ENCODE measurements at places on chromosomes 7 and 10.

GRCh38 chr7:28575241-28575643 is 162.9 kb downstream of the CREB5 start:
- DNase-seq: no peak

DNA sequence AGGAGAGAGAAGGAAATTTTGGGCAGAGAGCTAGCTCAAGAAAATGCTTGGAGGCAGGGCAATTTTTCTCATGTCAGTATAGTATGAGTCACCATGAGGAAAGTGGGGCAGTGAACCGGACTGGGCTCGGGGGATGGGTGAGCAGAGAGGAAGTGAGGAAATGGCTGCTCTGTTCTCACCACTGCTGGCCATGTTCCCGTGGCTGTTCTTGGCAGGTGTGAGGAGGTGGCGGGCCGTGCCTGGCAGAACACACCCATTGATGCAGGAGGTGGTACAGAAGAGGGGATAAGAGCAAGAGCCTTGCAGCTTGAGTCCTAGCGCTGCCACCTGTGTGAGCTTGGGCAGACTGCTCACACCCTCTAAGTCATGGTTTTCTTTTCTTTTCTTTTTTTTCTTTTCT is 304.4 kb upstream of the LYZL1 start:
- DNase-seq: peak; percentile 72

DNA sequence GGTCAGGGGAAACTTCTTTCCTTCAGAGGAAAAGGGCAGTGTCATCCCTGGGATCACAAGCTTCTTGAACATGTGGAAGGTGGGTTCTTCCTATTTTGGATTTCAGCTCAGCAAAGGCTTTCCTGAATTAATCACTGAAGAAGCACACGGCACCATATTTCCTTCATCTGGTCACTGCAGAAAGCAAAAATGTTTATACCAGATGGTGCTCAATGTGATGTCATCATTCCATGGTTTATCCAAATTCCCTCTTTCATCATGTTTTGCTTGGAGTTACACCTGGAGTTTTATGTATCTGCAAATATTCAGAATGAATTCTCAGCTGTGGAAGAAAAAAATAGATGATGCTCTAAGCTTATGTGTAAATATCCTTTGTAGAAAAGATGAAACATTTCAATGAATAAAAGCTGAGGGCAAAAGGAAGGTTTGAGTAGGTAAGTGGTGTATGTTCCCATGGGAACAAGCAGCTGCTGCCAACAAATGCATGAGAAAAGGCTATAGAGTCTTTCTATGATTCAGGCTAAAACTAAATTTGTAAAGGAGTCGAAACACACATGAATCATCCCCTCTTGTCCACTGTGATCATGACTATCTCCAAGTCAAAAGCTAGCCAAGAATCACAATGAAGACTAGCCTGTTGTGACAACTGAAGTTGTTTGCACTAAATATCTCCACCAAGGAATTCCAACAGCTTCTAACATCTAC is 26.9 kb upstream of the BPGM start:
- DNase-seq: peak; percentile 79

DNA sequence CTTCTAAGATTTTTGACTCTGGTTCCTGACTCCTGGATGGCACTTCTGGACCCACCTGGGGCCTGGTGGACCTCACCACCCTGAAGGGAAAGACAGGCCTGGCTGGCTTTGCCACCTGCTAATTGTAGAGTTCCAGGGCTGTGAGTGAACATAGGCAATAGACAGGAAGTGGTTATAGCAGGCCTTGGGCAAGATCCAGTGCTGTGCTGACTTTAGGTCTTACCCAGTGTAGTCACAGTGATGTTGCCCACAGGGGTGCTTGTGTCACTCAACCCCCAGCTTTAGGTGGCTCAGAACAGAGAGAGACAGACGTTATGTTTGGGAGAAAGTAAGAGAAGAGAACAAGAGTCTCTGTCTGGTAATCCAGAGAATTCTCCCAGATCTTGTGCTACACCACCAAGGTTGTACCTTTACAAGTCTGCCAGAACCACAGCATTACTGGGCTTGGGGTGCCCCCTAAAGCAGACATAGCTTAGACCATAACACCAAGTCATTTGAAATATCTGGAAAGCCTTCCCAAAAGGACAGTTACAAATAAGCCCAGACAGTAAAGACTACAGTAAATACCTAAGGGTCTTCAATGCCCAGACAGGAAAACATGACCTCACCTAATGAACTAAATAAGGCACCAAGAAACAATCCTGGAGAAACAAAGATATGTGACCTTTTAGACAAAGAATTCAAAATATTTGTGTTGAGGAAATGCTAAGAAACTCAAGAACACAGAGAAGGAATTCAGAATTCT is 303.4 kb downstream of the PCLO start:
- no peak for DNase-seq

GRCh38 chr7:156628562-156628961 is 12.0 kb upstream of the RNF32 start:
- no peak for DNase-seq

DNA sequence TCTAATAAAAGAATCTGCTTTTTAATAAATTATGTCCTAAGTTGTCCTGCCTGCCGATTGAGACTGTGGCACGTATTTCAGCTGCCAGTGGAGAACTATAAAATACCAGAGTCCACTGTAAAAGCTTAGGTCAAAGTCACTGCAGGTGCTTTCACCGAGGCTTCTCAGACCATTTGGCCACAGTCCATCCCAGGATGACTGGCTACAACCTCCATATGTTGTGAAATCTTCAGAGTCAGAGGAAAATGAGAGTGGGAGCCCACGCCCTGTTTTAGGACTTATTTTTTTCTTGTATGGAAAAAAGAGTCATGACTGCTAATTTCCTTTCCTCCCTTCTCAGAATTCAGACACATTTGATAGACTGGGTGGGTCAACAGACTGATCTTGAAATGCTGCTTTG is 182.9 kb downstream of the ANK3 start:
- no peak for DNase-seq

GRCh38 chr7:70679661-70680060 is 452.3 kb upstream of the GALNT17 start:
- no peak for DNase-seq

GRCh38 chr10:29886299-29886698 is 173.1 kb downstream of the JCAD start:
- DNase-seq: no peak

- no peak for DNase-seq
Observed at GRCh38 chr7:82173400-82174021, 270.1 kb downstream of the CACNA2D1 start.

GRCh38 chr10:101234333-101234732 is 5.1 kb upstream of the LBX1 start:
- DNase-seq: no peak

GRCh38 chr10:56496186-56496486 is 135.1 kb upstream of the ZWINT start:
- no peak for DNase-seq

- DNase-seq: no peak
Observed at GRCh38 chr10:70925377-70926225, 37.2 kb upstream of the PCBD1 start.

GRCh38 chr10:132899054-132899750 is 43.2 kb downstream of the CFAP46 start:
- DNase-seq: no peak

- DNase-seq: no peak
Observed at GRCh38 chr10:68192113-68192512, 39.8 kb downstream of the ATOH7 start.

GRCh38 chr7:50330696-50331095 is 26.2 kb downstream of the IKZF1 start:
- no peak for DNase-seq

DNA sequence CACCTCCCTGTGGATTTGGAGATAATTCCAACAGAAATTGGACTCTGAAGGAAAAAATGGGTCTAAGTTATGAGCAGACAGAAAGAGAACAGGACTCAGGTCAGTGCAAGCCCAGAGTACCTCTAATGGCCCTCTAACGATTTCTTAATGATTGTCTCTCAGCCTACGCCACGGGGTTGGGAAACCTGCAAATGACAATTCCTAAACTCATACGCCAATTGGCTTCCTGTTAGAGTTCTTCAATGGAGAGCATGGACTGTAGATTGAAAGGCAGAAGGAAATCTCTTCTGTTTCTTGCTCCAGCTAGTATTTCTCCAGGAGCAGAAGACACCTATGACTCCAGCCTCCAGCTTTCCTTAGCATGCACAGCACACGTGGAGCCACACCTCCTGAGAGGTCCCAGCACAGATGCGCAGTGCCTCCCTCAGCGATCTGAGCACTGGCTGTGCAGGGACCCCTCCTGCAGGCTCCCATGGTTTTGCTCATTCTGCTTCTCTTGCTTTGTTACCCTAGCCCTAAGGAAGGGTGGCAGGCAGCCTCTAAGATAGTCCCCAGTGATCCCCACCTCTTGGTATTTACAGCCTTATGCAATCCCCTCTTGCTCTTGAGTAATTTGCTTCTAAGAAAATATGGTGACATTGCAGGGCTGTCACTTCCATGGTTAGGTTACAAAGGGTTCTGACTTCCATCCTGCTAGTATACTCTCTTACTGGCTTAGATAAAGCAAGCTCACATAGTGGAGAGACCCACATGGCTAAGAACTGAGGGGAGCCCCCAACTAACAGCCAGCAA is 30.1 kb downstream of the DENND11 start:
- no peak for DNase-seq

DNA sequence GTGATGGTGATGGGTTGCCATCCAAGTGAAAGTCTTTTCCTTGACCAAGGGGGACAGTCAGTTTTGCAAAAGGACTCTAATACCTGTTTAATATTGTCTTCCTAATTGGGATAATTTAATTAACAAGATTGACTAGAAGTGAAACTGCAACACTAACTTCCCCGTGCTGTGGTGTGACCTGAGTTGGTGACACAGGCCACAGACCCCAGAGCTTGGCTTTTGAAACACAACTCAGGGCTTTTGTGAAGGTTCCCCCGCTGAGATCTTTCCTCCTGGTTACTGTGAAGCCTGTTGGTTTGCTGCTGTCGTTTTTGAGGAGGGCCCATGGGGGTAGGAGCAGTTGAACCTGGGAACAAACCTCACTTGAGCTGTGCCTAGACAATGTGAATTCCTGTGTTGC is 6.9 kb downstream of the PPIF start:
- DNase-seq: no peak

DNA sequence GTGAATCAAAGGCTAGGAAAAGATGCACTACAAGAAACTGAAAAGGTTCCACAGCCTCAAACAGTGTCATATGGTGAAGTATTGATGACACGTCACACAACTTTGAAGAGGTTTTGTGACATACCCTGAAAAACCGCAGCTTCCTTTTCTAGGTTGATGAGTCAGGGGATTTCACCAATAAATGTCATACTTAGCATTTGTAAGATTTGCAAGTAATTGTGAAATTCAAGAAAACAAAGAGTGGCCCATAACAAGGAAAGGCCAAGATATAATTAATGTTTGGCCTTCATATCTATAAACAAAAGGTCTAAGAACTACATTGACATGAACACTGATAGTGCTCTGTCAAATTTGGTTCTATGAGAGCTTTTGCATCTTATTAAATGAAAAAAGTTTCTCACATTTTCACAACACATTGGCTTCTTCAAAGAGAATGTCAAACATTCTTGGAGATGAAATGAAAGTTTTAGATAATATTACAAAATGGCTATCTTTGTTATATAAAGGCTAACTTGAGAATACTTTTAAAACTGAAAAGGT is 62.0 kb upstream of the NAMPT start:
- peak; percentile 93 for DNase-seq

DNA sequence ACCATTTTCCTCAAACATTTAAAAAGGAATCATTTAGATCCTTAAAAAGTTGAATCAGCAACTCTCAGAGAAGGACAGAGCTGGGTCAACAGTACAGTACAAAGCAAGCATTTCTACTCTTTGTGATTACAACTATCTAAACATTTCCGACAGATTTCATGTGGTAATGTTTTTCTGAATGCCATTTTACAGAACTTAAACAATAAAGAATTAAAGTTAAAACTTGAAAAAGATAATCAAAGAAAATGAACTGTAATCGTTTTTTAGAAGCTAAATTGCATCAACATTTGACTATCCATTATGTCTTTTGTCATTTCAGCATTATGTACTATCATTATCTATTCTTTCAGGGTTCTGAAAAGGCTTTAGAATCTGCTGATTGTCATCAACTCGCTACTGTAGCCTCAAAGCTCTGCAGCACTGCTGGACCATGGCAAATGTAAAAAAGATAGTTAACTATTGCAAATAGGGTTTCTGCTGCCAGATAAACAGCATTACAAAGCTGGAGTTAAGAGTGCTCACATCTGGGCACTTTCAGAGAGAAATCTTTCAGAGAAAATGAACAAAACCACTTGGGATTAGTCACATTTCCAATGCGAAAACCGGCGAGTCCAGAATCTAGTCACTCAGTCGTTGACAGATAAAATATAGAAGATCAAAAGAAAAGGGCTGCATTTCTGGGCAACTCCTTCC is 160.4 kb upstream of the LAMB4 start:
- no peak for DNase-seq

DNA sequence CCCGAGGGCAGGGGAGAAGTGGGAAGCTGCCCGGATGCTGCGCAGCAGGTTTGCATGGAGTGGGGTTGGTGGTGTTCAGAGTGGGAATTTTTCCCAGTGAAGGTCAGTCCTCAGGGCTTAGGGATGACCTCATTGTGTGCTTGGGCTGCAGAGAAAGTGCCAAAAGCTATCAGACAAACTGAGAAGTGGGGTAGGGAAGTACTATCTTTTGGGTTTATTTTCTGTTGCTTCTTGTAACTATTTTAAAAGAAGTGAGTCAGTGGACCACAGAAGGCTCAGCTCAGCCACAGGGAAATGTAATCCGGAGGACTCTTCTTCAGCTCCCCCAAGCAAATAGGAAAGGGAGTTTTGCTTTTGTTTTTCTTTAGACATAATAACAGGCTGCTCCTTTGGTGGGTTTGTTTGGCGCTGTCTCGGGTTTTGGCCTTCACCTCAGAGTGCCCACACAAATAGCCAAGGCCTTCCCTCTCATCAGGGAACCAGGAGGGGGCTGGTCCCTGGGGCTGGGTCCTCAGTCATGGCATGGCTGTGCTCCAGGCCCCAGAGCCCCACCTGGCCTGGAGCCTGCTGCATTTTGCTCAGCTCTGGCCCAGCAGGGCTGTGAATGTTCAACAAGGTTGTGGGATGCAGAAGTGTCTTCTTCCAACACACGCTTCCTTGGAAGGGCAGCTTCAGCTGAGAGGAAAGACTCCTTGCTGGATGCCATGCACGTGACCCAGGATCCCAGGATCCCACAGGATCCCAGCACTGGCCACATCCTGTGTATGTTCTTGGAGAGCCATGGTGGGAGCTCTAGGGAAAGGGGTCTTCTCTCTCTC is 5.4 kb upstream of the FAM170B start:
- DNase-seq: peak; percentile 62

DNA sequence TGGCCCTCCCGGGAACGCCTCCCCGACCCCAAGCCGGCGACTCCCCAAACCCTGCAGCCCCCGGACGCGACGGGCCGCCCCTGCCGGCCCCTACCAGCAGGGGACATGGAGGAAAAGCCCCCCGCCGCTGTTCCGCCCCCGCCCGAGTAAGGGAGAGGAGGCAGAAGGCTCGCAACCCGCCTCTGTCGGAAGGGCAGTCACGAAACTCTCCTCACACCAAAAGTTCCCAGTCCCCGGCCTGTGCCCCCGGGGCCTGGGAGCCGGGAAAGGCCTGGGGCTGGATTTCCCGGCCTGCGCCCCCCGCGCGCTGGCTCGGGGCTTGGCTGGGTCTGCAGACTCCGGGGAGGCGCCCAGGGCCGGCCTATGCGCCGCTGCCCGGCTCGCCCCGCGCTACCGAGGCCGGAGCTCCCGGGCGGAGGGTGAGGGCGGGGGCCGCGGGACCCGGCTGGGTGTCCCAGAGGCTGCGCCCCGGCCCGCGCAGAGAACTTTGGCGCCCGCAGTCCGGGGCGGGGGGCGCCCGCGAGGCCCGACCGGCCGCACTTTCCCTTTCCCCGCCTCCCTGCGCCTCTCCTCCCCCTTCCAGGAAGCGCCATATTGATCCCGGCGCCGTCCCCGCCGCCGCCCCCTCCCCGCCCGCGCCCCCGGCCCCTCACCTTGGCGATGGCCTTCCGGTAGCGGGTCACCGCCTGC is 728 bp downstream of the PARD3 start:
- DNase-seq: no peak

- DNase-seq: no peak
Observed at GRCh38 chr10:14798636-14799035, 23.9 kb upstream of the FAM107B start.
